ENCODE measurements at places on chromosomes 1 and 21. TPM values are rescaled to one million over a fixed set of nuclear protein-coding genes. Genes with fewer than 3 reads are reported as not detected.

PTGFR gene
- total RNA-seq = 2.0 TPM

CLDN14 gene
- total RNA-seq = not detected

IL24 gene
- not detected for total RNA-seq

MAP10 gene
- total RNA-seq = 2.3 TPM

Data from cardiac septum (tissue), 1 donor.